ENCODE measurements at places on chromosomes 12 and 14.

- no peak for DNase-seq
Measured at GRCh38 chr12:569803-570434, 93.3 kb downstream of the NINJ2 start.

GRCh38 chr12:1662761-1663439 is 28.0 kb upstream of the ADIPOR2 start:
- DNase-seq = no peak

DNA sequence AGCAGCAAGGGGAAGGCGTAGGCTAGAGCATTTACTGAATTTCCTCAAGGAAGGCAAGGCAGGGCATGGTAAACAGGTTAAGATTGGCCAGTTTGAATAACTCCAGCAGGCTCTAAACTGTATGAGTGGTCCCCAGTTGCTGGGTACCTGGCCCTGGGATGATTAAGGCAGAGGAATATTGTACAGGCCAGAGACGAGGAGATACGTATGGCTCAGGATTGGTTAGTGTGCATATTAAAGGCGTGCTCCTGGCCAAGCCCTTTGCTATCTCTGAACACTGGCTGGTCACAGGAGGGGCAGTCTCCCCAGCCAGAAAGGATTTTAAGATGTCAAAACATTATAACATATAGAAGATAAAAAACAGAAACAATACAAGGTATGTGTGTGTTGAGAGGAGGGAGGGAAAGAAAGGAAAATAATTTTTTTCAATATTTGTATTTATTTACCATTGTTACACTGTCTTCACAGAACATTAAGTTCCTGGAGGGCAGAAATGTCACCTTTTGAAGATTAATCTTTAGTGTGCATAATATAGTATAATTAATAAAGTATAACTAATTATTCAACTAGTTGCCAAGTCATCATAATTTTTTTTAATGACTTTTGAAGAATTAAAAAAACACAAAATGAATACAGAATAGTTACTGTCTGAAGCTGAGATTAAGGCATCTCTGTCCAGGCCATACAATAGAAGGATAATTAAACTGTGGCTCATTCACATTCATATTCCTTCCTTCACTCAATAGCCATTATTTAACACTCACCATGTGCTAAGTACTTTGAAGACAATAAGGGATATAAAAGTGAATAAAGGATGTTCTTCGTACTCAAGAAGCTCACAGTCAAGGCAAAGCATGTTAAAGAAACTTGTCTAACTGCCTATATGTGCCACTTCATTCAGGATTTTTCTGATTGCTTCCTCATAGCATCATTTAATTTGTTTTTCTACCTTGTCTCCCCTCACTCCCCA is 41.9 kb downstream of the DCP1B start:
- DNase-seq = no peak

DNA sequence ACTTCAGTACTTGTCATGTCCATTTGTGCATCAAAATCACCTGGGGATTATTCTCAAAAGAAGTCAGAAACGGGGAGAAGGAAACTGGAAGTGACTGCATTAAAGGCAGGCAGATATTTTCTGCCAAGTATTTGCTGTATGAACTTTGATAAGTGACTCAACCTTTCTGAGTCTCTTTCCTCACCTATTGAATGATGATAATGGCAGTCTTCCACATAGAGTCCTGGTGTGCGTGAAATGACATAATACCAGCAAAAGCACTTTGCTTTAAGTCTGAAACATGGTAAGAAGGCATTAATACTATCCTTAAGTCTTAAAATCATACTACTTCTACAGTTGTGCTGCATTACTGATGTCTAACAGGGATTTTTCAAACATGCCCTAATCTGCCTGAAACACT is 278.5 kb downstream of the ADAMTS20 start:
- DNase-seq = no peak

- DNase-seq = no peak
Measured at GRCh38 chr14:26403760-26404159, 194.1 kb downstream of the NOVA1 start.

DNA sequence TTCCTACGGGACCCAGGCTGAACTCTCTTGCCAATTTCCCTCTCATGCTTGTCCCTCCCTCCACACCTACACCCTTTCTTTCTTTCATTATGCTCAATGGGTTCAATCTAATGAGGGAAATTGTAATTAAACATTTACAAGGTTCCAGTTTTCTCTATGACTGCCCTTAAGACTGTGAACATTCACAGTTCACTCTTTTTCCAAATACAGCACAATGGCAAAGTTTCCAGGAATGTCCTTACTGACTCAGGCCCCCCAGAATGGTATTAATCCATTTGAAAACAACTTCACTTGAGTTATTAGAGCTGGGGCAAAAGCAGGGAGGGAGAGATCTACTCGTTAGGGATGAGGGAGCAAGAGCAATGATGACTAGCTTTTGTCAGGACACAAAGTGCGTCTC is 892.1 kb downstream of the NRXN3 start:
- no peak for DNase-seq

DNA sequence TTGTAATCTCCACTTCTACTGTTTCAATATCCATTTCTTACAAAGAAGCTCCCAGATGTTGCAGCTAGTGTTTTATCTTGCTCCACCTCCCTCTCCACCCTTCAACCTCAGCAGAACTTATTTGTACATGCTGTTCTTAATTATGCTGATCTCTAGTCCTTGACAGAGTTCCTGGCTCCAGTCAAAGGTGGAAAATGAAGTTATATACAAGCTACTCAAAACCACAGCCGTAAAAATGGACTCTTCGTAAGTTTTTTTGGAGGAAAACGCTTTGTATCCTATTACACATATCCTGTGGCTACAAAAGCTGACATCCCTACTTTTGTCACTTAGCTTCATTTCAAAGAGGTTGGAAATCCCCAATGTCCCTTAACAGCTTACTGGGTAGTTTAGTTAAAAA is 1.3 kb downstream of the CLEC1A start:
- DNase-seq = no peak

DNA sequence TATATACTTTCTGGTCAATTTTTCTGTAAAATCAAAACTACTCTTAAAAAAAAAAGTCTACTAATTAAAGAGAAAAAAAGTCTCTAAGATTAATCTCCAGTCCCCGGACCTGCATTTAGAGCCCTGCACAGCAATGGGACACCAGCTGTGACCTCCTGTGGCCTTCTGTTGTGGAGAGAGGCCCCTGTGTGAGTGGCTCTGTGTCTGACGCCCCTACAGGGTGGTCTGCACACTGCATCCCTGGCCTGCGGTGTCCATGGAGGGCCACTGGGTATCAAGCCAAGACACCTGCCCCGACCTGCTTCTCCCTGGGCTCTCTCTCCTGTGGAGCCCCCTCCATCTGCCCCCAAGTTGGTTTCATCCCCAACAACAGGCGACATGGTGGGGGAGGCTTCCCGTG is 248.0 kb upstream of the DIO3 start:
- no peak for DNase-seq

GRCh38 chr12:69171881-69172280 is 67.5 kb upstream of the CPSF6 start:
- DNase-seq = no peak

DNA sequence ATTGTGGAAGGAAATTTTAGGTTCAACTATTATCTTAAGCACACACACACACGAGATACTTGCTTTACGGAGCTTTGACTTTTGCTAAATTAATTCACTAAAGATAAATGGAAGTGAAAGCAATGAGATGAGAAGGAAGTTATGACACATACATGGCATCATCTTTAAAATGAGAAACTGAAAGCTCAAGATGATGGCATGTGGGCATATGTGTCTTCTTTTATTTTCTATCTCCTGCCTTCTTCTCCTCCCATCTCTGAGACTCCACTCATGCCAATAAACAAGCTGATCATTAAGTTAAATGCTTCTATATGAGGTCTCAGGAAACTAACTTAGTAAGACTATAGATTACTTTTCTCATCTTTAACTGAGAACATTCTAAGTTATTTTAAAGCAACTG is 216.7 kb downstream of the MED13L start:
- DNase-seq = no peak

DNA sequence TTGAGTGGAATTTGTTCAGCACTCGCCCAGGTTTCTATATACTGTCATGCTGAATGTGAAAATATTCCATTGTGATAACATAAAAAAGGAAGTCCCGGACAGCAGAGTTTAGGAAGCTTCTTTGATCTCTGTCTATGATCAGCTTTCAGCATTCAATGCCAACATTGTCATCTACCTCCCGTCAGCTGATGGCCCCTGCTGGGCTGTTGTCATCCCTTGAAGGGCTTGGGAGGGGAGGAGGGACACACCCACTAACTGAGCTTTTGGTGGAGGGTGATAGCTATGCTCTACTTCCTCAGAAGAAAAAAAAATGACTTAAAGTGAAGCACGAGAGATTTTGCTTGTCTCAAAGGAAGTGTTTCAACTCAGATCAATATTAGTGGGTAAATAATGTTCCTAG is 4.7 kb upstream of the KRT77 start:
- no peak for DNase-seq

DNA sequence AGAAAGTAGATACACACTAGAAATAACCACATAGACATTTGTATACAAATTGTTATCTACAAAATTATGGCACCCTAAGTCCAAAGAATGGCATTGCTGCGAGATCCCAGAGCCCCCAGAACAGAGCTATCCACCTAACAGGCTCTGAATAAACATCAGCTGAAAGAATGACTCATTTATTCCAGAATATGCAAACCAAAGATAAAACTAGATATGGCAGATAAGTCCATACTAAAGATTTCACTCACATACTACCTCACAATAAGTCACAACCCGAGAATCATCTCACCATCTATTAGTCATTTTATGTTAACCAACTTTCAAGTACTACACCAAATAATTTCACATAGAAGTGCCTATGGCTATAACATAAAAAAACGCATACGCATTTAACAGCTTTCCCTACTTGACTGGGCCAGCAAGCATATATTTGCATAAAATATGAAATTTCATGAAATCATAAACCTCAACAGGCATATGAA is 5.6 kb downstream of the CNIH1 start:
- no peak for DNase-seq

GRCh38 chr14:90715993-90716392 is 100.2 kb downstream of the TTC7B start:
- DNase-seq = no peak

GRCh38 chr12:56212361-56212760 is 9.4 kb downstream of the RNF41 start:
- DNase-seq = no peak

DNA sequence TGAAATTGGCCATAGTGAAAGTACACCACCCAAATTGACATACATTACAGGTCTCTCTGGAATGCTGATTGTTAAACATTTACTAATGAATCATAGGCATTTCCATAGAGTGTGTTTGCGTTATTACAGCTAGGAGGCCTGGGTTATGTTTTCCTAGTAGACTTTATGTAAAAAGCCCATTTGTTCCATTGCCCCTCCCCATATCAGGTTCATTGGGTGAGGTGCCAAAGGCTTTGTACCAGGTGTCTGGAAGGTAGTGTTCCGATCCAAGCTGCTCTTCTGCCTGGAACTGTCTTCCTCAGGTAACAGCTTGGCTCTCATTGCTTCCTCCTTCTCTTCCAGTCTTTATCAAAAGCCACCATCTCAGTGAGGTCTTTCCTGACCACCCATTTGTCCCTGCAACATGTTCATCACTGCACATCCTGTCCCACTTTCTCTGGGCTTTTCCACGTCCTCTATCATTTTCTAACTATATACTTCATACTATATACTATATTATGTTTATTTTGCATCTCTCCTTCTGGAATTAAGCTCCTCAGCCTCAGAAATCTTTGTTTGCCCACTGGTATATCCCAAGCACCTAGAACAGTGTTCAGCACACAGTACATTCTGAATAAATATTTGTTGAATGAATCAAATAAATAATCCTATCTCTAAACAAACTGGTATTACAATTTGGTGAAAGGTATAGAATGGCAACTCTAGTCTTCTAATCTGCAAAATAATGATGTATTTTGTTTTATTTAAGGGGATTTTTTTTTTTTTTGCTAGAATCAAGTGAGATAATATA is 252.3 kb downstream of the KTN1 start:
- no peak for DNase-seq

- no peak for DNase-seq
Measured at GRCh38 chr14:92502541-92503286, 10.9 kb upstream of the RIN3 start.

- DNase-seq = no peak
Measured at GRCh38 chr12:68477261-68477772, 133.4 kb upstream of the RAP1B start.

DNA sequence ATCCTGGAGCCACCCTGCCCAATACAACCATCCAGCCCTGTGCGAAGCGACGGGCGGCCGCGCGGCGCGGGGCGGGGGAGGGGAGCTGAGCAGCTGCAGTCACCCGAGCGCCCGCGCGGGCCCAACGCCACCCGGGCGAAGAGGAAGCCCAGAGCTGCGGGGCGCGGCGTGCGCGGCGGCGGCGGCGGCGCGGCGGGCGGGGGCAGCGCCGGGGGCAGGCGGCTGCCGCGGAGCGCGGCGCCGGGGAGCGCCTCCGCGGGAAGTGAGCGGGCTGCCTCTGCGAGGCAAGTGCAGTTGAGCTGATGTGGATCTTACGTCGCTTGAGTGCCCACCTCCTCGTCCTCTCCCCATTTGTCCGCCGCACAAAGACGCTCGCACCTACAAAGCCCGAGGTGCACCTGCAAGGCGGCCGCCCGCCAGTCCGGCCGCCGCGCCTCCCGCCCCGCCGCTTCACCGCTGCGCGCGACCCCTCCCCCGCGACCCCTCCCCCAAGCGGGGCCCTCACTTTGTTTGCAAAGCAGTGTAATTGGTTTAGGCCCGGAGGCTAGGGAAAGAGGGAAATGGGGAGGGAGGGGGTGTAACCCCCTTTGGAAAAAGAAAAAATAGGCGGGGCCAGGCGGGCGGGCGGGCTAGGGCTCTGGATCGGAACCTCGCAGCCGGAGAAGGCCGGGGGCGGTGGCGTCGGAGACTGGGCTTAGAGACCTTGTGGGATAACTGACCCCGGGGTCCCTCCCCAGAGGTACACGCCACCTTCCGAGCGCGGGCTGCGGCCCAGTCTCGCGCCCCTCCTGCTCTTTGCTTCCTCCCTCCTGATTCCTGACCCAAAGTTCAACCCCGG is at the start of the genes FOXA1 and TTC6:
TSS of gene FOXA1 (minus strand) at position 279 of the 838 bp plus-strand sequence. CDS start at position 2, 277 bp downstream.
TSS of gene TTC6 (plus strand) at position 659 of the 838 bp plus-strand sequence. CDS start 26,436 bp downstream, outside the sequence.
- no peak for DNase-seq

DNA sequence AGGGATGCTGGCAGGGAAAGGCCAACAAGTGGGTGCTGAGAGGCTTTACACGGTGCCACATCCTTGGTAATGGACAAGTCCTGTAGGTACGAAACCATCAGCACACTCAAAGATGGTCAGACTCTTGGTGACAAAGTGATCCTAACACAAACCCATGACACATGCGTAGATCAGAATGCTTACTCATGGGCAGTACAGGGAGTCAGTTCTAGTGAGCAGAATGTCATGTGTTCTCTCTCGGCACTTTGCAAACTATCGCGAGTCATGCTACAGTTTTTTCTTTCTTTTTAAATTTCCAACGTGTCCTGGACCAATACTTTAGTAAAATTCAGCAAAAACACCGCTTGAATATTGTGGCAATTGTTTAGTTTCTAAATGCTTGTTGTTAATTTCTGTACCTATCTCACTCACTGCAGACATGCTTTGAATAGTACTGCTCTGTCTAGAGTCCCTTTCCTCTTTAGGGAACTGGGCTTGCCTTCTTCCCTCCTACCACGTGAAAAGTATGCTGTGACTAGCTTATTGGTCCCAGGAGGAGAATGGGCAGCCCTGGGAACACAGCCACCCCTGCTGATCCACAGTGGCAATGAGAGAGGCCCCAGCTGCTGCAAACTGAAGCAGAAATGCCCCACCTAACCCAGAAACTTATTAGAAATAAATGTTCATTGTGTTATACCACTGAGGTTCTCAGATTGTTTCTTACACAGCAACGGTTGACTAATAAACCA is 62.4 kb downstream of the UBR7 start:
- no peak for DNase-seq

- no peak for DNase-seq
Measured at GRCh38 chr14:93101181-93101580, 14.5 kb downstream of the ITPK1 start.
